ENCODE measurements at places on chromosomes 16 and 17.

- DNase-seq = no peak
Measured at GRCh38 chr16:64830653-64831052, 291.2 kb downstream of the CDH11 start.

- no peak for DNase-seq
Measured at GRCh38 chr17:75450270-75450669, 6.2 kb upstream of the TMEM94 start.

DNA sequence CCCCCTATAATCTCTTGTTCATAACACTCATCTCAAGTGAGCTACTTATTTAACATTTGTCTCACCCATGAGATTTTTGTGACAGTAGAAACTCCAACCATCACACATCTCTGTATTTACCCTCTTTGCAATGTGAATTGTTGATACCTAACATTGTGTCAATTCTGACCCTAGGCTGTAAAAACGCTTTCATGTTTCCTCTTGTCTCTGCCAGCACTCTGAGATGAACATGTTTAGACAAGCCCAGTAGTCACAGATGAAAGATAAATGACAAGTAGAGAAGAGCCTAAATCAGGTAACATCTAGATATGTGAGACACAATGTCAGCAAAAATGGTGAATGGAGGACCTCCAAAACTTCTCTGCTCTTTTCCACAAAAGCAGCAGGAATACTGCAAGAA lies 1254.5 kb upstream of the GOT2 start:
- DNase-seq = no peak

DNA sequence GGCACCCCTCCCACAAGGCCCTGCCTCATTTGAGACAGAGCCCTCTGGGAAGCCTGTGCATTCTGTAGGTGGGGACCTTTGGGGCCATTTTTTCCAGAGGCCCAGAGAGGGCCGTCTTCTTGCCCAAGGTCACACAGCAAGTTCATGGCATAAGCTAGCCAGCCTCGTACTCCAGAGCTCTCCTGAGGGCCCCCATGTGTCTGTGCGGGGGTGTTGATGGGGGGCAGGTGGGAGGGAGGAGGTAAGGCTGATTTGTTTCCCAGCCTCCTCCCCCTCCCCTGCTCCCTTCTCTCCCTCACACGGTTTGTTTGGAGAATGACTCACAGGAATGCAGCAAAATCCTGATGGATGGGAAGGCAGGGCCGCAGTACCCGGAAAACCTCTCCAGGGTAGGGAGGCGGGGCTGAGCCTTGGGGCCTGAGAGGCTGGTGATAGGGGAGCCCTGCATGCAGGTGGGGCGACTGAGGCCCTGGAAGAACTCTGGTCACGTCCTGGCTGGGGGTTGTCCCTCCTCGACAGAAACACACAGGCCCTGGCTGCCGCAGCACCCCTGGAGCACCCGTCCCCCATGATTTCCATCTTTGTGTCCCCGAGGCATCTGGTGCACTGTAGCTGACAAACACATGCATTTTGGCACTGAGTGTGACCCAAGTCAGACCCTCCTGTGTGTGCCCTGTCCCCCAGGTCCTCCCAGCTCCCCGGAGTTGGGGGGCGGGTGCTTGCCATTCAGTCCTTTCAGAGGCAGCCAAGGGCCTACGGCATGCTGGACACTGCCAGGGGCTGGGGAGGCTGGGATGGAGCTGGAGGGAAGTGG lies 29.7 kb downstream of the RAI1 start:
- DNase-seq = no peak

DNA sequence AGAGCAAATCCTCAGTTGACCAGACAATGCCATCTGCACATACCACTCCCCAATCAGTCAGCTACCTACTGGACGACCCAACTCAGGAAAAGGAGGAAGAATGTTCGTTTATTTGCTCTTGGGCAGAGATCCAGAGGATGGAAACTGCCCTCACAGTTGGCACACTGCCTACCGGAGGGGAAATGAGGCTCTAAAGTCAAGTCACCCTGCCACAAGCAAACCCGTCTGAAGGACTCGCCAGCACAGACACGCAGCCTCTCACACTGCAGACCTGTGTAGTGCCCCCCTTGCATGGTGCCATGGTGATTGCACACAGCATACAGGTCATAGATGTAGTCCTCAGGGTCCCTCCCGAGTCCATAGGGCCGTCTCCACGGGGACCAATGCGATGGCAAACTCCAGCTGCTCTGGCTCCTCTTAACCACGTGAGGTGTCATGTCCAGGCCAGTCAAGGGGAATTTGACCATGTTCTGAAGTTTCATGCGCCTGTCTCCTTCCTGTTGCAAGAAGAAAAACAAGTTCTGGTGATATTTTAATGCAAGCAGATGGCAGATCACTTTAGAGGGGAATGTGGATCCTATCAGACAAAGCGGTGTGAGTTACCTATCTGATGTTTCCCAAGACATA lies 69.5 kb downstream of the USP31 start:
- DNase-seq = no peak

GRCh38 chr16:48335961-48336360 lies 49.3 kb downstream of the SIAH1 start:
- no peak for DNase-seq

Measured in stimulated activated CD8-positive, alpha-beta memory T cell treated with anti-CD3 and anti-CD28 coated beads, Interleukin-12 subunit alpha, Interleukin-12 subunit beta, amount 100 ng/mL, for 1 hour (primary cell).